ENCODE measurements at places on chromosomes 5 and 9. TPM values are rescaled to one million over a fixed set of nuclear protein-coding genes. Genes with fewer than 3 reads are reported as not detected.

The C1QTNF2 gene
- total RNA-seq: not detected

The PCDHA13 gene
- total RNA-seq: 2.5 TPM

- no peak for DNase-seq
Observed at GRCh38 chr5:115377468-115378217, 81.2 kb upstream of the CCDC112 start.

GRCh38 chr5:144173766-144174165 lies 3.1 kb downstream of the KCTD16 start:
- DNase-seq: no peak

DNA sequence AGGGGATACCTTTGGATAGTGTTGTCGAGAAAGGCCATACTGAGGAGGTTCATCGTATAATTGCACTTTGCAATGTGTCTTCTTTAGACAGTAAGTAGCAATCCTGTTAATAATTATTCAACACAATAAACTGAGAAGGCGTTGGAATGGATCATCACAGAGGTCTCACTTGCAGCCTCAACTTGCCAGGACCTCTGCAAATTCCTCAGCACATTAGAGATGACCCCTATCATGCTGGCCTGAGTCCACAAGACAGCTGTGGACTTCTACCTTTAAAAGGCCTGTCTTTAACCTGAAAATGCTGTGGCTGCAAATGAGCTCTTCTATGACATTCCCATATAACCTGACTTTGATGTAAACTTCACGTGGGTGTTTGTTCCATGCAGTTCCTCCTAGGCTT lies 14.1 kb downstream of the SH3TC2 start:
- no peak for DNase-seq

The ADRA1B gene
- total RNA-seq: not detected

The PTGES2 gene
- 143 TPM for total RNA-seq

DNA sequence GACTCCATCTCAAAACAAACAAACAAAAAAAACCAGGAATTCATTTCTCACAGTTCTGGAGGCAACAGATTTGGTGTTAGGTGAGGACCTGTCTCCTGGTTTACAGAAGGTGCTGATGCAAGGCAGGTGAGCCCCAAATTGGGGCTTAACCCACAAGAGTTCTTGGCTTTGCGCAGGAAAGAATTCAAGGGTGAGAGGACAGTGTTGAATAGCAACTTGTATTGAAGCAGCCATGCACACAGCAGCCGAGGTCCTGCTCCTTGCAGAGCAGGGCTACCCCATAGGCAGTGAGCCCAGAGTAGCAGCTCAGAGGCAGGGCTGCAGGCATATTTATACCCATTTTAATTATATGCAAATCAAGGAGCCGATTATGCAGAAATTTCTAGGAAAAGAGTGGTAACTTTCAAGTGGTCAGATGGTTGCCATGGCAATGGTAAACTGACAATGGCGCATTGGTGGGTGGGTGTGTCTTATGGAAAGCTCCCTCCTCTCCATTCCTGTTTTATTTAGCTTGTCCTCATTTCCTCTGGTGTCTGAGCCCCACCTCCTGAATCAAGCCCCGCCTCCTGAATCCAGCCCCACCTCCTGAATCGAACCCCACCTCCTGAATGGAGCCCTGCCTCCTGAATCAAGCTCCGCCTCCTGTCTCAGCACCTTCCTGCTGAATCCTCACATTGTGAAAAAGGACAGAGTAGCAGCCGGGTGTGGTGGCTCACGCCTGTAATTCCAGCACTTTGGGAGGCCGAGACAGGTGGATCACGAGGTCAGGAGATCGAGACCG lies 34.5 kb upstream of the COL5A1 start:
- peak; percentile 78 for DNase-seq

The APC gene
- total RNA-seq: 25.5 TPM

- no peak for DNase-seq
Observed at GRCh38 chr9:89484475-89485404, 13.2 kb downstream of the SEMA4D start.

DNA sequence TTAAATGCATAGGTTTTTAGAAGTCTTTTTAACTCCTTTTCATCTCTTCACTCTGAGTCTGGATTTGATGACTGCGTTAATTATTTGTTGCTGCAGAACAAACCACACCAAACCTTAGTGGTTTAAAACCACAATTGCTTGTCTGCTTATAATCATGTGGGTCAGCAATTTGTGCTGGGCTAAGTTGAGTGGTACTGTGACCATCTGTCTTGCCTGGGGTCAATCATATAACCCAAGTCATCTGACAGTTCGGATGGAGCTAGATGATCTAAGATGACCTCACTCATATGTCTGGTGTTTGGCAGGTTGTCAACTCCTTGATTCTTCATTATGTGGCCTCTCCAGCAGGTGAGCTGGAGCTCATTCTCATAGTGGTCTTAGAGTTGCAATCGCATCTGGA lies 219.1 kb upstream of the ELAVL2 start:
- no peak for DNase-seq

- peak; percentile 67 for DNase-seq
Observed at GRCh38 chr5:138472353-138472752, 7.1 kb downstream of the EGR1 start.

DNA sequence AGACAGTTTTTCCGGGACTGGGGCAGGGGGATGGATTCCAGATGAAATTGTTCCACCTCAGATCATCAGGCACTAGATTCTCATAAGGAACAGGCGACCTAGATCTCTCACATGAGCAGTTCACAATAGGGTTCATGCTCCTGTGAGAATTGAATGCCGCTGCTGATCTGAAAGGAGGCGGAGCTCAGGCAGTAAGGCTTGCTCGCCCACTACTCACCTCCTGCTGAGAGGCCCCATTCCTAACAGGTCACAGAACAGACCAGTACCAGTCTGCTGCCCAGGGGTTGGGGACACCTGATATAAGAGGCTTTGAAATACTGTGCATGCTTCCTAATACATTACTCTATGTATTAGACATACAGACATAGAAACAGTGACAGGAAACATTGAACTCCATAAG lies 41.1 kb downstream of the PTPRD start:
- DNase-seq: no peak

DNA sequence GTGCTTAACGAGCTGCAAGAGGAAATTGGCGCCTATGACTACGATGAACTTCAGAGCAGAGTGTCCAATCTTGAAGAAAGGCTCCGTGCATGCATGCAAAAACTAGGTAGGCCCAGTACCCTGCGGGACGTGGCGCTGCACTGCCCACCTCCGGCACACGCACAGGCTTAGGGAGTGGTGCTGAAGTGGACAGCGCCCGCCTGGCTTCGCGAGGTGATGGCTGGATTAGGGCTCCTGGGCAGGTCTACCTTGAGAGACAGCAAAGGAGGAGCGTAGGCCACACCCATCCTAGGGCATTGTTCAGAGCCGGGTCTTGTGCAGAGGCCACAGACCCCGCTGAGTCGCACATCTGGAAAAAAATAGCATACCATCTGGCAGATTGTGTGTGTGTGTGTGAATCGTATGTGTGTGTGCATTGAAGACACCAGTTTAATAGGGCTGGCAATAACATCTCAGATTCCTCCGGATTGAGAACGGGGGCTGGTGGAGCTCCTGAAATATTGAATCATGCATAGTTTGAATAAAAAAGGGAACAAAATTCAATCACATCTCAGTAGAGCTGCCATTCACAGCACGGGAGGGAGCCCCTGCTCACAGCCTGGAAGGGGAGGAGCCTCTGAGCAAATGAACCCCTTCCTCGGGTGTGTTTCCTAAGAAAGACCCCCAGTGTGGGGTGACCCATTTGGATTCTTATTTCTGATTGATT lies 11.1 kb downstream of the OLFM1 start:
- DNase-seq: peak; percentile 92

The RLN2 gene
- 0.28 TPM for total RNA-seq

GRCh38 chr9:13707612-13708576 lies 428.4 kb upstream of the MPDZ start:
- DNase-seq: no peak

The SNCAIP gene
- total RNA-seq: 7.4 TPM

GRCh38 chr9:98793031-98793430 lies 3.3 kb downstream of the ANKS6 start:
- DNase-seq: peak; percentile 10

The ANGPTL2 gene
- total RNA-seq: 8.3 TPM

DNA sequence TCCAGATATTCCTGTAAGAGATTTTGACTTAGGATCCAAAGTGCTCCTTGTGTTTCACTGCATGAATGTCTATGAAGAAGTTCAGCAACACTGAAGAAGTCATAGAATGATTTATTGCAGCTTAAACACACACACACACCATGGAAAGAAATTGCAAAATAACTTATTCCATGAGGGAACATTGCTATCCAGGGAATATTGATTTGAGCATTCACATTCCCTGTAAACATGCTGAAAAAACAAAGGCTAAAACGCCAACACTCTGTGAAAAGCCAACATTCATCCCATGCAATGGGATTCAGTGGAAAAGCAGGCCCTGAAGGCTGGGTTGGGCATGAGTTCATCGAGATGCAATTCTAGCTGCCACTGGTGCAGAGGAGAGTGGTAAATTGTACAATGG lies 109.6 kb upstream of the CXCL14 start:
- no peak for DNase-seq

GRCh38 chr5:170562166-170562874 lies 58.5 kb downstream of the KCNIP1 start:
- DNase-seq: no peak

The CCNJL gene
- 17.8 TPM for total RNA-seq

GRCh38 chr5:139649082-139649991 lies 1.2 kb downstream of the CXXC5 start:
- no peak for DNase-seq

DNA sequence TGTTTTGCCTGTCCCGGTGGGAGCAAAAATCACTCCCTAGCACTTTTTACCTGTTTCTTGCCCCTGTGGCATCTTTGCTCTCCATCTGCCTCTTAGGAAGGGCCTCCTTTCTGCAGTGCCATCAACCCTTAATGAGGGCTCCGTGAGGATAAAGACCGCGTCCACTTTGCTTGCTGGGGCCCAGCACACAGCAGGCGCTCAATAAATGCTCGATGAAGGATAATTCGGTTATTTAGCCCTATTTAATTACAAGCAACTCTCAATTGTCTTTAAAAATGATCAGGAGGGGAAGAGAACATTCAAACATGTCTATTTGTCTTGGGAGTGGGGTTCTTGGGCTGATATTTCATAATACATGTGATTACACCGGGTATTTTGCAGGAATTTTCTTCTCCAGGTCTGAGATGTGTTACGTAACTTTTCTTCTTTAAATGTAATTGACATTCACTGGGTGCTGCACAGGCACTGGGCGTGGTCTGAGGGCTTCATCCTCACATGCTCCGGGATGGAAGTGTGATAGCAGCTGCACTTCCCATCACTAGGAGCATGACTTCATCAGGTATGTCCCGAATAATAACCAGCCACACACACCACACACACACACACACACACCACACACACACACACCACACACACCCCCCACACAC lies 19.8 kb upstream of the NTNG2 start:
- DNase-seq: peak; percentile 43

The TRIM7 gene
- total RNA-seq: 0.07 TPM
